ENCODE measurements at places on chromosomes 1 and 21. TPM values are rescaled to one million over a fixed set of nuclear protein-coding genes. Genes with fewer than 3 reads are reported as not detected.
A peak's percentile ranks its signal among the peaks of the same experiment; 100 is the strongest.

The GBP2 gene
- total RNA-seq: 12.3 TPM

GRCh38 chr1:53122201-53122885, 20.1 kb downstream of the SLC1A7 start:
- H3K27me3 ChIP-seq: no peaks in the 10 kb centered on the region
- no peak overlapping the region for H3K4me3 ChIP-seq
- H3K4me1 ChIP-seq: no peaks in the 10 kb centered on the region
- H3K27ac ChIP-seq: peak overlapping the region; percentile 68

DNA sequence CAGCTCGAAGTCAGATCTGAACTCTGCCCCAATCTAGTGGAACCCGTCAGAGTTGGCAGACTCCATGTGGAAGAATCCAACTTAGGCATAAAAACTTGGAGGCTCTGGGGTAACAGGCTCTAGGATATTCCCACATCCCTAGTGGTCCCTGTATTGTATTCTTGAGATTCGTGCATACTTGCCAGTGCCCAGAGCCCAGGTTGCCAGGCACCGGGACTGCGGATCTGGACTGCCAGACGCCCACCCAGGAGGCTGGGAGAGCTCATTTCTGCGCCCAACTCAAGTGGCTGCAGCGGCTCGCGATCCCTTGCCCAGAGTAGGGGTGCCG, 1.1 kb downstream of the GRIK1 start:
- H3K27ac ChIP-seq: no peak overlapping the region
- peaks cover 14% of the 10 kb centered on the region for H3K4me1 ChIP-seq
- no peak overlapping the region for H3K4me3 ChIP-seq

- no peak overlapping the region for H3K4me3 ChIP-seq
- peak; percentile 83 for DNase-seq
- H3K27ac ChIP-seq: peak overlapping the region; percentile 86
- no peaks in the 10 kb centered on the region for H3K27me3 ChIP-seq
These were observed 79.0 kb downstream of the SLC45A1 start for GRCh38 chr1:8396786-8397406.

The MEX3A gene
- 0.47 TPM for total RNA-seq

The KRTAP10-9 gene
- total RNA-seq: not detected

DNA sequence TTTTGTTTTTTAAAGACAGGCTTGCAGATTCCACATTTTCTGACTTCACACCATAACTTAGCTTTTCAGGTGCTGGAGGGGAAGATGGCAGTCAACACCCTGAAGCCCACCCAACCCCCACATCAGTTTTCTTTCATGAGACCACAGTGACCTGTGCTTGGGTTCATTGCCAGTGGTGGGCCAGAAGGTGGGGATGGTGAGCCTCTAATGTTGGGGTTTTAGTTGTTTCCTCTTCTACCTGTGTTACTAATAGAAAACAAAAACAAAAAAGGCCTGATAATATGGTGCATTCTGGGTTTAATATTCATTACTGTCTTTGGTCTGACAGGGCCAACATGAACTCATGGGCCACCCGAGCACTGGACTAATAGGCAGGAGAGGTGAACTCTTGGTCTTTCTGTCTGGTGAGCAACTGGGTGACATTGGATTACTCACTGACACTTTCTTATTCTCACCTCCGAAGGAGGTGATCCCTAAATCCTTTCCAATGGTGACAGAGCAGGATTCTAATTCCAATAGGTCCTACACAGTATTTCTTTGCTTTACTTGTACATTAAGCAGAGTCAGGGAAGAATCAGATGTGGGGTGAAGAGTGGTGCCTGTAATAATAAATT, 132.8 kb downstream of the CLIC6 start:
- H3K27me3 ChIP-seq: no peaks in the 10 kb centered on the region
- no peak for DNase-seq
- H3K4me1 ChIP-seq: peaks cover 2% of the 10 kb centered on the region

DNA sequence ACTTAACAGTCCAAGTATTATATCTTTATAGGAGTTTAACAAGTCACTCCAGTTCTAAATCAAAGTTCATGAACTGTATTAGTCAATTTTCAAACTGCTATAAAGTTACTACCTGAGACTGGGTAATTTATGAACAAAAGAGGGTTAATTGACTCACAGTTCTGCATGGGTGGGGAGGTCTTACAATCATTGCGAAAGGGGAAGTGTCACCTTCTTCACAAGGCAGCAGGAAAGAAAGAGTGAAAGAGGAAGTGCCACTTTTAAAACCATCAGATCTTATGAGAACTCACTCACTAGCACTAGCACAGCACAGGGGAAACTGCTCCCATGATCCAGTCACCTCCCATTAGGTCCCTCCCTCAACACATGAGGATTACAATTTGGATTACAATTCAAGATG, 70.0 kb downstream of the CLCA4 start:
- no peak for DNase-seq
- no peaks in the 10 kb centered on the region for H3K4me1 ChIP-seq
- H3K27me3 ChIP-seq: no peaks in the 10 kb centered on the region
- no peak overlapping the region for H3K27ac ChIP-seq
- no peaks in the 10 kb centered on the region for H3K36me3 ChIP-seq

DNA sequence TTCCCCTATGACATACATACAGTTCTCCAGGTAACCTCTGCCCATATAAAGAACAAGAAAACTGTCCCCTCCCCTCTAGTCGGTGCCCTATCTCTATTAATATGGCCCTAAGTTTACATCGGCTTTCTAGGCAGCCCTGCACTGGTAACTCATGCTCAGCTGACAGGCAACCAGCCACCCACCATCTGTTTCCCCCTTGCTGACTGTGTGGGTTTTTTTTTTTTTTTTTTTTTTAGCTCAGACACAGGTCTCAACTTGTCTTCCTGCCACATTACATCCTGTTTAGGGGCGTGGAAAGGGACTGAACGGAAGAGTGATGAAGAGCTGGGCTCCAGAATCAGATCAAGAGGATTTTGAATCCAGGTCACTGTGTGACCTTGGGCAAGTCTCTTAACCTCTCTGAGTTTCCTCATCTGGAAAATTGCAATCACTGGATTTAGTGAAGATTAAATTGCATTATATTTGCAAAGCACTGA, 14.0 kb downstream of the LAPTM5 start:
- no peaks in the 10 kb centered on the region for H3K36me3 ChIP-seq
- H3K27ac ChIP-seq: no peak overlapping the region
- H3K4me3 ChIP-seq: no peak overlapping the region
- no peaks in the 10 kb centered on the region for H3K4me1 ChIP-seq

The HAO2 gene
- not detected for total RNA-seq

The KIAA1614 gene
- total RNA-seq: 9.1 TPM

The CLCA4 gene
- total RNA-seq: not detected

- no peak overlapping the region for H3K4me3 ChIP-seq
- H3K27ac ChIP-seq: peak overlapping the region; percentile 62
- peaks cover 29% of the 10 kb centered on the region for H3K36me3 ChIP-seq
- peaks cover 38% of the 10 kb centered on the region for H3K4me1 ChIP-seq
These were observed 59.5 kb downstream of the ATP2B4 start for GRCh38 chr1:203686091-203686632.

GRCh38 chr1:204959374-204959773, 83.6 kb upstream of the CNTN2 start:
- peaks cover 32% of the 10 kb centered on the region for H3K36me3 ChIP-seq
- DNase-seq: peak; percentile 60
- H3K27ac ChIP-seq: peak overlapping the region; percentile 69
- H3K4me1 ChIP-seq: peaks cover 46% of the 10 kb centered on the region
- no peak overlapping the region for H3K4me3 ChIP-seq

The MAN1C1 gene
- total RNA-seq: 13.6 TPM

The F13B gene
- total RNA-seq: not detected

GRCh38 chr21:41919666-41920398, 34.0 kb downstream of the C2CD2 start:
- no peak for DNase-seq
- no peak overlapping the region for H3K27ac ChIP-seq
- peaks cover 14% of the 10 kb centered on the region for H3K36me3 ChIP-seq

The LEFTY2 gene
- 0.90 TPM for total RNA-seq

The GLIS1 gene
- total RNA-seq: 0.22 TPM

GRCh38 chr1:153035211-153035610, 4.2 kb downstream of the SPRR1B start:
- H3K4me3 ChIP-seq: no peak overlapping the region
- H3K36me3 ChIP-seq: no peaks in the 10 kb centered on the region
- no peaks in the 10 kb centered on the region for H3K27me3 ChIP-seq
- no peak overlapping the region for H3K27ac ChIP-seq
- no peak for DNase-seq
- no peaks in the 10 kb centered on the region for H3K4me1 ChIP-seq

DNA sequence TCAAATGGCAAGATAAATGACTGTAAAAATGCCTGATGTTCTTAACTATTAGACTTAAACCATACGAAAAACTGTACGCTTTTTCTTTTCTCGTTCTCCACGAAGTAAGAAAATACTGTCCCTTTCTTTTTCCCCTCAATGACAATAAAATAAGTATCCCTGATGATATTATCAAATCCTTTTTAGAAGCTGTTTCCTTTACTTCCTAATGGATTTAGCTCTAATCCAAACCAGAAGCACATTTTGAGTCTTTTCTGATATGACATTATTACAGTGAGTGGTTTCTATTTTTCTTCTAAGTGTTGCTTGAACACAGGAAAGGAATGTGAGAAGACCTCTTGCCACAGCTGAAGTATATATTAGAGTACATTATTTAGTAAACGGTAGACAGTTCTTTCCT, 32.4 kb downstream of the DNM3 start:
- DNase-seq: no peak
- no peak overlapping the region for H3K27ac ChIP-seq
- no peaks in the 10 kb centered on the region for H3K36me3 ChIP-seq
- no peak overlapping the region for H3K4me3 ChIP-seq
- H3K4me1 ChIP-seq: no peaks in the 10 kb centered on the region

All from right atrium auricular region (tissue), 2 donors.